Smooth muscle cell of the umbilical artery (primary cell): ENCODE measurements at places on chromosomes 11 and 22. TPM values are rescaled to one million over a fixed set of nuclear protein-coding genes. Genes with fewer than 3 reads are reported as not detected.

Gene POLA2
- total RNA-seq, result 1.5 and 7.9 TPM in 2 replicates

Gene MTMR3
- total RNA-seq, result 41.6 and 47.7 TPM in 2 replicates

Gene SYCE3
- total RNA-seq, result not detected in 2 replicates

Gene SEPTIN3
- total RNA-seq, result 0.28 and 0.30 TPM in 2 replicates

Gene KCNK7
- total RNA-seq, result 0.09 and 0.30 TPM in 2 replicates

Gene BCR
- 24.9 and 83.5 TPM in 2 replicates for total RNA-seq

Gene KRTAP5-11
- total RNA-seq, result not detected in 2 replicates

Gene AQP11
- 2.8 and 8.9 TPM in 2 replicates for total RNA-seq

Gene OR9Q1
- not detected in 2 replicates for total RNA-seq
